ENCODE measurements at places on chromosomes 12 and 14. TPM values are rescaled to one million over a fixed set of nuclear protein-coding genes. Genes with fewer than 3 reads are reported as not detected.

MAP1LC3B2 gene
- total RNA-seq, result 0.82 TPM

PIWIL1 gene
- not detected for total RNA-seq

TSPAN8 gene
- total RNA-seq, result not detected

TSHR gene
- not detected for total RNA-seq

INSM2 gene
- not detected for total RNA-seq

MUCL1 gene
- total RNA-seq, result not detected

LRFN5 gene
- 1.4 TPM for total RNA-seq

- no peak for DNase-seq
These were observed 4.4 kb upstream of the ARHGAP5 start for GRCh38 chr14:32072676-32073075.

DNA sequence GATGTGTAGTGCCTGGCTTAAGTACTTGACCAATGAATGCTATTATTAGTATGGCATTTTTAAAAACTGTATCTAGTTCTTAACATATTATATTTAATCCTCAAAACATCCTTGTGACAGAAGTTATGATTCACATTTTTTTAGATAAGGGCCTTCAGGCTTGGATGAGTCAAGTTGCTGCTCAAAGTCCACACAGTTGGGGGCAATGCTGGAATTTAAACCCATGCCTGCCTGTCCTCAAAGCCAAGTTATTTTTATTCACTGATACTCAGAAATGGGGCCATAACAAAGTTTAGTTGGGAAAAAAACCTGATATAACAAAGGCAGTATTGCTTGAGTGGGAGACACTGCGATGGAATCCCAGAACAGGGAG, 50.6 kb downstream of the RFX4 start:
- no peak for DNase-seq

DNA sequence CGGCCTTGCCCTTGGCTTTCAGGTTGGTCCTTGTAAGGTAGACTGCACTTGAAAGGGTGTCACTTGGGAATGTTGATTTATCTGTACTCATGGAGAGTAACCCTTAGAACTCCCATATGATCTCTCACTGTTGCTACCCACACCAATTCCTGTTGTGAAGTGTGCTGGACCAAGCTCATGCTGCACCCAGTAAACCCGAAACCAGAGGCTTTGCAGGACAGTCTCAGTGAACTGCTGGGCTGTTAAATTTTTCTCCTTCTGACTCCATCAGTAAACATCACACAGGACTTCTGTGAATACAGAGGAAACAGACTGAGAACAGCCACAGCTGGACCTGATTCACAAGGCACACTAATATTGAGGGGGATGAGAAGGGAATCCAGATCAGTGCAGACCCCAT, 783.0 kb downstream of the TMEM121 start:
- DNase-seq, result no peak

GRCh38 chr12:122082621-122083356, 4.2 kb downstream of the MLXIP start:
- no peak for DNase-seq

- no peak for DNase-seq
These were observed 10.4 kb downstream of the NCOR2 start for GRCh38 chr12:124556896-124557501.

- DNase-seq, result no peak
These were observed 84.2 kb downstream of the LRRK2 start for GRCh38 chr12:40309001-40309400.

DNA sequence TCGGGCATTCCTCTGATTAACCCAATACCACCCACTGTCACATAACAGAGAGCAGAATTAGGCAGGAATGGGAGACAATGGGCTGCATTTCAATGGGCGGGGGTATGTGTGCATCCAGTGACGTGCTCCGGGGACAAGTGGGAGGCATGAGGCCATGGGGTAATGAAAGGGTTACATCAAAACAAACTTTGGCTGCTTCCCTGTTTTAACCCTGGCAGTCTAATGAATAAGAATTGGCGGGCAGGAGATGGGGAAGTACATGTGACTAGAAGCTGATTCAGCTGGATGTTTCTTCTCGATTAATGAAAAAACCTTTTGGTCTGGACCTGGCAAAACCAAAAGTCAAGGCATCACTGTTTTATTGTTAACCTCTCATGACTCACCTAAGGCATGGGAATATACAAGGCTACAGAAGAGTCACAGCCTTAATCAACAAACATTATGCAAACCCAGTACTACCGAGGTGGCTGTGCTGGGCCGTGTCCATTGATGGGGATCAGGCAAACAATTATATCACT, 44.2 kb downstream of the SOCS2 start:
- DNase-seq, result no peak

DNA sequence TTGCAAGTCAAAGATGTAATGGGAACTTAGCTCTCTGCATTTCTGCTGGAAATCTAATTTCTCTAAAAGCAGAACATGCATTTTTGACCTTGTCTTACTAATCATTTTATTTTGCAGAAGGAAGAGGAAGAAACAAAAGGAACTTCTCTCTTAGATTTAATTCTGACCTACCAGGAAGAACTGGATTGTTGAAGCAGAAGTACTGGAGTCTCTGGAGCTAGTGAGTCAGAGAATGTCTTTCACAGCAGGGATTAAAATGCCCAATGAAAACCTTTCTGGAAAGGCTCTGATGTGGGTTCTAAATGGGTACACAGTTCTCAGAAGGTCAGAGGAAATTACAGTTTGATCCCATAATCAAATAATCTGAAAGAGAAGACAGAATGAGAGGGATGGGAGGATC, 70.8 kb upstream of the GNG2 start:
- DNase-seq, result no peak

GRCh38 chr14:54177019-54177418, 219.8 kb upstream of the CDKN3 start:
- no peak for DNase-seq
